Neuronal stem cell (in vitro differentiated cells): ENCODE measurements at places on chromosomes 3 and 15.
A peak's percentile ranks its signal among the peaks of the same experiment; 100 is the strongest.

- no peak for DNase-seq
Observed at GRCh38 chr3:149619136-149619535, 38.7 kb downstream of the WWTR1 start.

- no peak for DNase-seq
Observed at GRCh38 chr15:53530761-53531160, 228.7 kb downstream of the WDR72 start.

GRCh38 chr15:71091601-71092000, 23.7 kb upstream of the THSD4 start:
- DNase-seq, result no peak

DNA sequence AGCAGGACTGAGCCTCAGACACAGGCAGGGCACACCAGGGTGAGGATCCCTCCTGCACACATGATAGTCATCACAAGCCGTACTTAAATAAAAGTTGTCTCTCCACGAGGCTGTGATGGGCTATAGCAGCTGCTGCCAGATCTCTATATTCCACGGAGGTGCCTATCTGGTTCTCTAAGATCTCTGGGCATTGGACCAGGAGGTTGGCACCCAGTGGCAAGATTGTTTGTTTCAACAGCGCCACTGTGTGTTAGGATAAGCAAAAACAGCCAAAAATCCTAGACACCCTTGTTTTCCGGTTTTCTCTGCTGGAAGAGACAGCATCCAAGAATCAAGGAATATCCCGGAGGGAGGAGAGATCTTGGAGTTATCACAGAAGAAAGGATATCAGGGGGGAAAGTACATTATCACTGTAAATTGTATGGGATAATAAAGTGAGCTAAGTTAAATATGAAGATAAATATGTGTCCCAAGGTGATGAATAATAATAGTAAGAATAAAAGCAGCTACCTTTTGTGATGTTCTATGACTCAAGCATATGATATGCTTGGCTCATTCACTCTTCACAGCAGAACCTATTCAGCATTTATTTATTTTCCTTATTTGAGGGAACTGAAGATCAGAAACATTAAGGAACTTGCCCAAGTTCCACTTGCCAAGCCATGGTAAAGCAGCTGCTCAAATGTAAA, 90.6 kb upstream of the AKAP13 start:
- no peak for DNase-seq

- no peak for DNase-seq
Observed at GRCh38 chr3:72487946-72488737, 360.1 kb downstream of the SHQ1 start.

DNA sequence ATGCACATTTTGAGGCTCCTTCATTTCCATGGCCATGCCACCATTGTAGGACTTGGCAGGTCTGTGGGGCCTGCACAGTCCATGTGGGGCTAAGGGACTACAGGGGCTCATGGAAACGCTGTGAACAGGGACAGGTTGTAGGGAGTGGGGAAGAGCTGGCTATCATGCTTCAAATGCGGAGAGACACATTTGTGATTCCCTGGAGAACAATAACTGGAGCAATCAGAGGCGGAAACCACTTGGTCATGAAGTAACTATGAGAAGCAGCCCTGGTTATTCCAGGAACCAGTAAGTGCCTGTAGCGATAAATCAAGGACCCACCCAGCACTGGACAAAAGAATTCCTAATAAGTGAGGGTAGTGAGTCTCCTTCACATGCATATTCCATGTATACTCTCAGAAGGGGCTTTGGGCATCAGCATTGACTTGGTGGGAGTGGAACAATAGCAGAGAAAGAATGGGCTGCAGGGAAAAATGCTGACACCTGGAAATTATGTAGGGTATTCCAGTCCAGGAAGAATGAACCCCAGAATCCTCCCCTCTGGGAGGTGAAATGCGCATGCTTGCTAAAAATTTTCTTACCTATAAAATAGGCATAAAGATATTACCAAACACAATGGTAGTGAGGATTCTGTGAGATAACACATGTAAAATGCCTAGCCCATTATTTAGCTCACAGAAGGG, 251.4 kb upstream of the ROPN1 start:
- DNase-seq, result no peak

DNA sequence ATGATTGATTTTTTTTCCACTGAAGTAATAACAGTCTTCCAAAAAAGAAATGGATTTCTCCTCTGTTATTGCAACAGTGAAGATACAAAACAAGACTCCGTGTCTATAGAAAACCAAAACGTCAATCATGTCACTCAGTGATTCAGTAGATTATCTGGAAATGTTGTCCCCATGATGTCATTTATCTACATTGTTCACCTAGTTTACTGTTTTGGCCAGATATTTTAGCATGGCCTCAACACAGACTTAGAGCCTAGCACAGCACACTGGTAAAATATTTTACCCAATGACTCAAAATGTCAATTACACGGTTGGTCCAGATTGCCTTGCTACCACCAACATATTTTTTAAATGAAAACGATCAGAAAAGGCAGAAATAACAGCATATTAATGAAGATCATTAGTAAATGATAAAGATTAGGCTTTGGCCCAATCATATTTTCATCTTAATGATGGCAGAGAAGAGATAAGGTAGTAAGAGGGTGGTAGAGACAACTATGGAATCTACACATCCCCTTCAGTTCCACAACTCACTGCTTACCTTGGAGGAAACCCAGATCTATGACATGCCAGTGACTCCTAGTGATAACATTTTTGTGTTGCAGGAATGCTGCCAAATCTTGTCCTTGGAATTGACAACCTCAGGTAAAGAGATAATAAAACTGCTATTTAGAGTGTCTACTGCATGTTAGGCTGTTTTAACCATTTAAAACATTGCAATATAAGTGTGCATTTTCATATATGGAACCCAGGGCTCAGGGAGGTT, 347.7 kb upstream of the ARPP21 start:
- DNase-seq, result no peak

DNA sequence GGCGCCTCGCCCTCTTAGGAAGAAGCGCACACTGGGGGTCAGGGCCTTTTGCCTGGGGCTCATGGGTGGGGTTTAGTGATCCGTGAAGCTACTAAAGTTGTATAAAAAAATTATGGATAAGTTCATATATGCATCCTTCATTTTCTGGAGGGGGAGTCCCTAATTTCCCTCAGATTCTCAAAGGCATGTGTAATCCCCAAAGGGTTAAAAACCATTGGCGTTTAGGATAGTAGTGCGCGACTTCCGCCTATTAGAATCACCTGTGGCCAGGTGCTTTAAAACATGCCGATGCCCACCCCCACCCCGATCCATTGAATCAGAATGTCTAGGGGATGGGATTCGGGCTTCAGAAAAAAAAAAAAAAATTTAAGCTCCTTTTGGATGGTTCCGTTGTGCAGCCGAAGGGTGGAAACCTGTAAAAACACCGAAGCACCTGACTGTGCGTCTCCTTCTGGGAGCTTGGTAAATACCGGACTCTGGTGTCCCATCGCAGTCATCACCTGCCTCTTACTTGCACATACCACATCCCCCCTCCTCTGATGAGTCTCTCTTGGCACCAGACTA, 570 bp downstream of the APH1B start:
- DNase-seq, result no peak

DNA sequence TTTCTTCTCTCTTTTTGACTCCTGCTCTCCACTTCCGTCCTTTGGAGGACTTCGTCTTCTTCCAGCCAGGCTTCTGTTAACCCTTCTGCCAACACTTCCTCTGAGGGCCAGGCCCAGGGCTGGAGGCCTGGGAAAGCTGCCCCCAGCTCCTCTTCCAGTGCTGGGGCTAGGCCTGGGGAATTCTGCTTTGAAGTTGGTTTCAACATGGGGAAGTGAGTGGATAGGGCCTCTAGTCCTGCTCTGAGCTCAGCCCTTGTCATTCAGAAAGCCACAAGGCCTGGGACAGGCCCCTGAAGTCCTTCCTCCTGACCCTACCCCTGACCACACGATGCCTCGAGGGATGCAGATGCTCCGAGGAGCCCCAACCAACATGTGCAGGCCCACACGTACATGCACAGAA, 53.9 kb upstream of the HERC1 start:
- no peak for DNase-seq

DNA sequence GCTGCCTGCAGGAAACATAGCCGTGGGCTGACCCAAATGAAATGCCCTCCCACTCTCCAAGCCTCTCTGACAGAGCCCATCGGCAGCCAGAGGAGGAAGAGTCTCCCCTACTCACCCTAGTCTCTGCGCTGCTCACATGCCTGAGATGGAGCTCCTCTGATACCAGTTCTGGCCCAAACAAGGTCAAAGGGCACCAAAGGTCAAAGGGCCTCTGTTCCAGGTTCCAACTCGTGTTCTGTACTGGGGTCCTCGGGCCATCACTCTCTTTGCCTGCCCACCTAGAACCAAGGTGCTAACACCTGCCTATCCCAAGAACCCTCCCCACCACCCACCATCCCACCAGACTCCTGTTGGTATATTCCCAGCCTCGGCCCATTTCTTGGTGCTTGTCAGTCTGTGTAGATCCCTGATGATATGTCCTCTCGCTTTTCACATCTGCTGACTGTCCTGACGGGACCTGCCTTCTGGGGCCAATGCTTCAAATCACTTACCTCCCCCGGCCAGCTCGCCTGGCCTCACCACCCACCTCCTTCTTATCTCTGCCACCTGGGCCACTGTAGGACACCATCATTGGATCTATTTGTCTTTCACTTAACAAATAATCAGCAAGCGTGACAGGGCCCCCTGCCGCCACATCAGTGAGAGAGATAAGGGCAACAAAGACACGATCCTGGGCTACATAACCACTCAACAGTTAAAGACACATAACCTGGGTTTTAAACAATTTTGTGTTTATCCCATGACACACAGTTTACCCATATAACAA, 90.4 kb downstream of the SRGAP3 start:
- no peak for DNase-seq

DNA sequence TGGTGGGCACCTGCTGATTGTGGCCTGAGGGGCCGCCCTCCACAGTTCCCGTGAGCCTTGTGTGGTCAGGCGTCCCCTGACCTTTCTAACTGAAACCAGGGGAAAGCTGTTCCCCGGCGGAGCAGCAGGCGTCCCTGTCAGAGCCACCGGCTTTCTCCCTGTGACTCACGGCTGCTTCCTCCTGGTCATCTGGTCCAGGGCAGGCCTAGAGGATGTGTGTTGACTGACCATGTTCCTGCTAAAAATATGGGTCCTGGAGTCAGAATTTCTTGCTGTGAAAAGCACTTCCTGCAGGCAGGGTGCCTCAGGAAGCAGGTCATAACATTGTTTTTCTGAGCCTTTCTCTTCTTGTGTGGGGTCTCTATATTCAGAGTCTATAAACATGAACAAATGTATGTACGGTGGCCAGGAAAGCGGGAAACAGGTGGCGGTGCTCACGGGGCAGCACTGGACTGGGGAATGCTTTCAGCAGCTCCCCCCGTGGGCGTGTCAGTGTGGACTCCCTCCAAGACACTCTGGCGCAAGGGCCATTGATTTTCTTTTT, 38.4 kb upstream of the CGNL1 start:
- DNase-seq, result no peak

DNA sequence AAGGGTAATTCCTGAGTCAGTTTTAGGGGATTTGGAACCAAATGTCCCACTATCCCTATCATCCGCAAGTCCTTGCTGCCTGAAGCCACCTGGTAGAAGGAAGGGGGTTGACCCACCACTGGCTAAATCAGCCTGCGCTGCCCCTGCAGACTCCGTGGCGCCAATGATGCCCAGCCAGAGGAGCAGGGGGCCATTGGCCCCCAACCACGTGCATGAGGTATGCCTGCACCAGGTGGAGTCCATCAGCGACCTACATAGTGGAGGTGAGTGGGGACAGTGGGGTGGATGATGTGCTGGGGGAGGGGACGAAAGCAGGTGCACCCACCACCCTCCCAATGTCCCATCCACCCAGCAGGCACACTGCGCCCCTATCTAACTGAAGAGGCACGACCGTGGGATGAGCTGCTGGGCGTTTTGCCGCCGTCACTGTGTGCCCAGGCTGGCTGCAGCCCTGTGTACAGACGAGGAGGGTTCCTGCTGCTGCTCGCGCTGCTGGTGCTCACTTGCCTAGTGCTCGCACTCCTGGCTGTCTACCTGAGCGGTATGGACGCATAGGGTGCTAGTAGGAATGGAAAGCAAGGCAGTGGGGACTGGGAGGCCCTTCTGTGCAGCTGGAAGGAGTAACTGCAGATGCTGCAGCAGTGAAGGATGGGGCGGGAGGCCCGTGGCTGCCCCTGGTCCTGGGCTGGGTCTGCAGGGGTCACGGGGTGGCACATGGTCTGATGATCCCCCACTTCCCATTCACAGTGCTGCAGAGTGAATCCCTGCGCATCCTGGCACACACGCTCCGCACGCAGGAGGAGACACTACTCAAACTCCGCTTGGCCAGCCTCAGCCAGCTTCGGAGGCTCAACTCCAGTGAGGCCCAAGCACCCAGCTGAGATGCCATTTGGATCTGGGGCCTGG, 5.7 kb downstream of the IFRD2 start:
- no peak for DNase-seq

DNA sequence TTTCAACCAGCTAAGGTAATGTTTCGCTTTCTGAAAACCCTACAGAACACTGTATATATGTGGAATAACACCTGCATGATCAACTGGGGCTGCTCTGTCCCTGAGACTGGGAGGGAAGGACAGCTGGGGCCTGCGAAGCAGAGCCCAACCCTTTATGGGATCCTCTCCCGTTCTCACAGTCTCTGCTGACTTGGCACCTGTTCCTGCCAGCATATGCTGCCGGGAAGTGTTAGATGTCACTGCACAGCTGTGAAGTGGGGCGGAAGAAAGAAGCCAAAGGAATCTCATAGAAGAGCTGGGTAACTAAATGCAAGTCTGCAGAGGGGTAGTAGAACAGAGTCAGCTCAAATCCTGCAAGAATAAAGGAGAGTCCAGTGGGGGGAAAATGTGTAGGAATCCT, 29.6 kb downstream of the LRRC3B start:
- DNase-seq, result peak; percentile 40

DNA sequence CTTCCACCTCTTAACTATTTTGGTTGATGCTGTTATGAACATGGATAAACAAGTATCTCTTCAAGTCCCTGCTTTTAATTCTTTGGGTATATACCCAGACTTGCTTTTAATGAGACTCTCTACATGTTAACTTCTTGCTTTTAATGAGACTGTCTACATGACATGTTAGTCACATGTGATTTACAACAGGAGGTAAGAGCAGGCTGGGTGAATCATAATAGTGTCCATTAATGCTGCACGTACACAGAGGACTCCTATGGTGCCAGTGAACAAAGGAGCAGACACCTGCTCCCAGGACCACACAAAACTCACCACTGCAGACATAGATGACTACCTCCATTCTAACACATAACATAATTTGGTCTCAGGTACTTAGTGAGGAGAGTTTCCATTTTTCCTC, 273.4 kb upstream of the NSMCE3 start:
- no peak for DNase-seq

DNA sequence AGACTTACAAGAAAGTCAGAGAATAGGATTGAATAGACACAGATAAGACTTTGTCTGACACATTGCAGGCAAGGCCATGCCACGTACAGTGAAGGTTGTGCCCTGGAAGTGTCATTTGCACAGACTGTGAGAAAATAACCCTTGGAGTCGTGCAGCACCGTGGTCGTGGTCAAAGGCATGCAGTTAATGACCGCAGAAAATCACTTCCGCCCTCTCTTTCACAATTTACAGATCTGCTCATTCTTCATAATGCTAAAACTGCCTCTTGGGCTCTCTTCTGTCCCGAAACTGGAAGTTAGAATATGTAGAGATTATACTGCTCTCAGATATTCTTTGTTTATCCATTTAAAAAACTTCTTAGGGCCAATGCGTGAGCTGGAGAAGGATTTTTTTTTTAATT, 73.2 kb upstream of the CTXND1 start:
- DNase-seq, result no peak
